ENCODE measurements at places on chromosomes 16 and 17.
A peak's percentile ranks its signal among the peaks of the same experiment; 100 is the strongest.

- peak; percentile 95 for DNase-seq
Observed at GRCh38 chr16:25109643-25110042, 1.9 kb upstream of the LCMT1 start.

DNA sequence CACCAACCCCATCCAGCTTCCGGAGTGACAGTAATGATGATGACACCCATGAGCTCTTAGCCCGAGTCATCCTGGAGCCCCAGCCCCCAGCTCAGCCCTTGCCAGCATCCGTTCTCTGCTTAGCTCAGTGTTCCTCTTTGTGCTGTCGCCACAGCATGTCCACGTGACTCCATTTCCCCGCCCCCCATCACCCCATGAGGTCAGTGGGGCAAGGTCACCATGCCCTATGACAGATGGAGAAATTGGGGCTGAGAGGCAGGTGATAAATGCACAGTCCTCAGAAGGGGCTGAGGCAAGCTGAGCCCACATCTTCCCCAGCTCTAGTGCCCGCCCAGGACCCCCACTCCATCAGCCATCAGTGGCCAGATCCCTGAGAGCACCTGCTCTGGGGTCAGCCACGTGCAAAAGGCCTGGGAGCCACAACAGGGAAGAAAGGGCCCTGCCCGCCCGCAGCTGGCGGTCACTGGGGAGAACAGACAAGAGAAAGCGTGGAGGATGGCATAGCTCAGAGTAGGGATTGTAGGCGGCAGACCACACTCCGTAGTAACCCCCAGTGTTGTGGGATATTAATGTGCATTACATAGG is 17.1 kb downstream of the ITGB4 start:
- DNase-seq: peak; percentile 53

GRCh38 chr17:8445536-8445935 is 9.9 kb downstream of the NDEL1 start:
- DNase-seq: no peak

DNA sequence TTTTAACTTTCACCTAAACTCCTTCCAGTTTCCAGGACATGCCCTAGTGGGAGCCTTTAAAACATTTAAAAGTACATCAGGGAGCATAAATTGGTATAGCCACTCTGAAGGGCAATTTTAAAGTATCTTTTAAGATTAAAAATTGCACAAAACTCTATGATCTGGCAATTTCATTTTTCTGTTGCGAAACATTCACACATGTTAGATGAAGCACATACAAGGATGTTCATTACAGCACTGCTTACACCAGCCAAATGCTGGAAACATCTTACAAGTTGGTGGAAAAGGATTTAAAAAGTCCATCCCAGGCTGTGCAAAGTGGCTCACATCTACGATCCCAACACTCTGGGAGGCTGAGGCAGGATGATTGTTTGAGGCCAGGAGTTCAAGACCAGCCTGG is 26.4 kb upstream of the LONP2 start:
- DNase-seq: no peak

DNA sequence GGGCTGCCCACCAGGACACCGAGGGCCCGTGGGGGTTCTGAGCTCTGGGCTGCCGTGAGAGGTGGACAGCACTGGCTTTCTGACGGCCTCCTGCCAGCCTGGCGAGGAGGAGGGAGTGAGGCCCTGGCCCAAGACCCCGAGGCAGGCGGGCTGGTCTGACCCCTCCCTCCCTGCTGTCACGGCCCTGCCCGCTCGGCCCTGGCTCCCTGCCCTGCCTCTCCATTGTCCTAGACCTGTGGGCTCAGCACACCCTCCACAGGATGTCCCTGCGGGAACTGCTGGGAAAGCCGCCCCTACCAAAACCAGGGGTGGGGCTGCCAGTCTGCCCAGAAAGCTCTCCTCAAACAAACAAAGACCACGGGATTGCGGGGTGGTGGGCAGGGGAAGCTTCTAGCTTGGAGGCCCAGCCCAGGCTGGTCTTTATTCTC is 20.7 kb downstream of the SPNS2 start:
- no peak for DNase-seq

DNA sequence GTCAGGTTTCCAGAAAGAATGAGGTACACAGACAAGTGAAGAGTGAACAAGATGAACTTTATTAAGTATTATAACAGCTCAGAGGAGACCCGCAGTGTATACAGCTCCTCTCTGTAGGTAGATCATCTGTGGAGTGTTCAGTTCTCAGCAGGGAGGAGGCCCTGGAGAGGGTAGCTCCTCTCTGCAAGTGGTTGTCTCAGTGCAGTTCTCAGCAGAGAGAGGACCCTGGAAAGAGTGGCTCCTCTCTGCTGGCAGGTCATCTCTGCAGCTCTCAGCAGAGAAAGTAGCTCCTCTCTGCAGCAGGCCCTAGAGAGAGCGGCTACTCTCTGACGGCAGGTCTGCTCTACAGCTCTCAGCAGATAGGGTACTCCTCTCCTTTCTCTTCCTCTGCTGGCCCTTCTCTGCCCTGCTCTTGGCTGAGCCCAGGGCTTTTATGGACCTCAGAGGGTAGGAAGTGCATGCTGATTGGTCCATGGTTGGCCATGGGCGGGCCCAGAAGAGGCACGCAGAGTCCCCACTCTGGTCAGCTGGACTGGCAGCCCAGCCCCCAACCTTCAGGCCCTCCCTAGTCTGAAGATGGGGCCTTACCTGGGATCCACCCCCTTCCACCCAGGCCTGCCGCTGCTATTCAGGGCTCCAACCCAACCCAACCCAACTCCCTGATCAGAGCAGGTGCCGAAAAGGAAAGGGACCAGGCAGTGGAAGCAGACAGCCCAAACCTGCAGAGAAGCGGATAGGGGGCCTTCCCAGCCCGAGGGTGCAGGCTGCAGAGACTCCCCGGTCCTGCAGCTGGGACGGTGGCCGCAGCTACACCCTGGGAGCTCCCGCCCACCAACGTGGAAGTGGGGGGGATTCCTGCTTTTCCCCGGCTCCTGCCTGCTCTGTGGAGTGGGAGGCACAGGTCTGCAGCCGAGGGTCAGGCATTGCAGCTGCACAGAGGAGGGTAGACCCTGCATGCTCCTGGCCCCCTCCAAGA is 18.5 kb upstream of the DNAJA2 start:
- DNase-seq: no peak

DNA sequence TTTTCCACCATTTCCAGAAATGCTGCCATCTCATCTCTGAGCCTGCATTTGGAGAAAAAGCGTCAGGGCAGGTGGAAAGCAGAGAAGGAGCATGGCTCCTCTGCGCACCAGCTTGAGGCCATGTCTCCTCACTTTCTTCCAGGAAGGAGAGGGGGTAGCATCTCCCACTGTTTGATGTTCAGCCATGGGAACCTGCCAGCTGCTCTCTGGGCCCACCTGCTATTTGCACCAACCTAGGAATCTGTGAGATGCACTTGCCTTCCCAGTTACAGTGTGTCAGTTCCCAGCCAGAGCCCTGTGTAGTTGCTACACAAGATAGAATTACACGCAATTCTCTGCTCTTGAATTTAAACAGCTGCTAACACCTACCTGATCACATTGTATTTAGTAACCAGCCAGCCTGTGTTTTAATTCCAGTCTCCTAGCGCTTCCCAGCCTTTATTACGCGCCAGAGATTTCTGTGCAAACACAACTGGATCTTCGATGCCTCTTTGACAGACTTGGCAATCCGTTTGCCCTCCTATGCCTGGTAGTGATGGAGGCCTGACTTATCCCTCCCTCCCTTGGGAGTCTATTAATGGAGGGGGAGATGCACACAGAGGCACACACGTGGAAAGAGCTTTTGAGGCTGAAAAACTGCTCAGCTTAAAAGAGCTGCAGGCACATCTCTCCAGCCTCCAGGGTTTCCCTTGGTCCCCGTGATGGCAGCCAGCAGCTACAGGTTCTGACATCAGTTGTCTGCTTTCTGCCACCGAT is 98.1 kb upstream of the SEC14L1 start:
- DNase-seq: no peak

- DNase-seq: no peak
Observed at GRCh38 chr16:57540906-57541753, 1.3 kb upstream of the ADGRG5 start.

- DNase-seq: peak; percentile 18
Observed at GRCh38 chr17:55588446-55589242, 77.4 kb upstream of the SMIM36 start.

GRCh38 chr17:1999557-2000251 is 25.4 kb downstream of the RTN4RL1 start:
- peak; percentile 53 for DNase-seq

DNA sequence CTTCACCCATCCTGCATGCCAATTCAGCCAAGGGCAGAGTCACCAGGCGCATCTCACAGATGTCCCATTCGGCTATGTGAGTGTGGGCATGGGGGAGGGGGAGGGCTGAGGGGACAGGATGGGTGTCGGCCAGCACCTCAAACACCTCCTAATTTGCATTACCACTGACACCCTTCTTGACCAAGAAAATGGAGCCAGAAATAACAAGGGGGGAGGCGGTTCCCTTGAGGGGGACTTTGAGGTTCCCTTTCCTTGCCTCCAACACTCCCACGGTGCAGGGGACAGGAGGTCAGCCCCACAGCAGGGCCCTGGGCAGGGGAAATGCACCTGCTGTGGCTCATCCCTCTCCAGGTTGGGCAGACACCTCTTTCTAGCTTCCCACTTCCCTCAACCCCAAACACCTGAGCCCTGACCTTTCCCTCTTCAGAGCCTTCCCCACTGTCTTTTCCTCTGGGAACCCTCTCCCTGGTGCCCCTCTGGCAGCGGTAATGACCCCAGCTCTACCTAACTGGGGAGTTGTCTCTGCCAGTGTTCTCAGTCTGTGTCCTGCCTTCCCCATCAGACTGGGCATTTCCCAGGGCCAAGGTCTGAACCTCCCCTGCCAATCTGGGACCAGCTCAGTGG is 18.2 kb upstream of the TBX21 start:
- no peak for DNase-seq

Measured in fibroblast of skin of back (primary cell).